ENCODE measurements at places on chromosomes 12 and 14.

GRCh38 chr12:58148405-58148804 lies 207.0 kb downstream of the ATP23 start:
- no peak for DNase-seq

DNA sequence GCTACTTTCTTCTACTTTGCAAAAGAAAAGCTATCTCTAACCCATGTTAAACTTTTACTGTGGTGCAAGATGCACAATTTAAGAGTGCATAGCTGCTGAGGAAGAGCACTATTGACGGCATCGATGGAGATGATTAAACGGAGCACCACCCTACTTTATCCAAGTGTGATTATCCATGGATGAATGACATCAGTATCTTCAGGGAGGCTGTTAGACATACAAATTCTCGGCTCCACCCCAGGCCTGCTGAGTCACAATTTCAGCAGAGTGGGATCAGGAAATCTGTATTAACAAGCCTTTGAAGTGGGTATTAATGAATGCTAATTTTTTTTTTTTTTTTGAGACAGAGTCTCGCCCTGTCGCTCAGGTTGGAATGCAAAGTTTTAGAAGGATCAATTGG lies 16.2 kb downstream of the SLC2A14 start:
- no peak for DNase-seq

DNA sequence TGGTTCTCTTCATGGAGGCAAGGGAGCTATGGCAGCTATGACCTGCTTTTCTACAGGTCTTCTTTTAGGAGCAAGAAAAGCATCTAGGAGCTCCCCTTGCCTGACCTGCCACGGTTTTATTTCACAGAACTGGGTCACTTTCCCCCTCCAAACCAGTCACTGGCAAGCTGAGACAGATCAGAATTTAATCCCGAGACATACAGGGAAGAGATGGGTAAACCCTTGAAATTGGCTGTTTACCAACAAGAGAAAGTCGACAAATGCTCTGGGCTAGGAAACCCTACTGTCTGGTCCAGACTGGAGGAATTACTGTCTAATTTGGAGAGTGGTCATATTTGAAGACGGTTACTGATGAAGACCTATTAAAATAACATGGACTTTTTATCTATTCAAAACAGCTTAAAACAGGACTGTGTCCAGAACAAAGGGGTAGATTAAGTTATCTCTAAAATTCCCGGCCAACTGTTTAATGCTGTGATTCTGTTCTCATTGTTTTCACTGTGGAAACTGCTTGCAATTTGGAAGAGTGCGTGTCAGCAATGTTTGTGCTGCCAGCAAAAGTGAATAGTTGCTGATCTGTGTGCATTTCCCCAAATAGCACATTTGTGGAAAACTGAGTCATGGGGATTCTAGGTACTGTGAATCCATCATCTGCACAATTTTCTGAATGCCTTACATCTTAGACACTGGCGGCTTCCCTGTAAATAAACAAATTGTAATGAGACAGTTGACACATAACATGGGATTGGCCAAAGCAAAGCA lies 73.4 kb upstream of the EEA1 start:
- DNase-seq, result no peak

GRCh38 chr14:24937300-24937699 lies 112.6 kb downstream of the STXBP6 start:
- no peak for DNase-seq

DNA sequence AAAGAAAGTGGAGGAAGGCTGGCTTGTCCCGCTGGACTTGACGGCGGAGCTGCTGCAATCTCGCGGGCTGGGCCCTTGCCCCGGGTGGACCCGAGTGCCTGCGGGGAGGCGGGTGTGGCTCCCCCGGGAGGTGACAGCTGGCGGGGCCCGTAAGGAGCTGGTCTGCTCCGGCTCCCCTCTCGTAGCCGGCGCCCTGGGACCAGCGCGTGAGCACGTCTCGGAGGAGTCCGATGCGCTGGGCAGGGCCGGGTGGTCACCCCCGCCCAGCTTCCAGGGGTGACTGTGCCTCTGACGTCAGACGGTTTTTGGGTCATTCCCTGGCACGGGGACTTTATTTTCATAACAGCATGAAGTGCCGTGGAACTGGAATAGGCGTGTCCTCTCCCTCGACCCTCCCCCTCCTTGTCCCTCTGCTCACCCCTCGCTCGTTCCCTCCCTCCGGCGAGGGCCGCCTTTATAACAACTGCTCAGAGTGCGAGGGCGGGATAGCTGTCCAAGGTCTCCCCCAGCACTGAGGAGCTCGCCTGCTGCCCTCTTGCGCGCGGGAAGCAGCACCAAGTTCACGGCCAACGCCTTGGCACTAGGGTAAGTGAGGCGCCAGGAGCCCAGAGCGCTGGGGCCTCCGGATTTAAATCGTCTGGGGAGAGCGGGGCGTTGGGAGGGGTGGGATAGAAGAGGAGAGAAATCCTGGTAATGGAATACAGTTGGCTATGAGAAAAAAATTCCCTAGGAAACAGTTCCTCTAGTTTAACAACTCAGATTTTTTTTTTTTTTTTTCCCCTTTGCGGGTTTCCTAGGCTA lies at the start of gene GPRC5A:
Gene GPRC5A (plus strand): TSS at position 483 of the 801 bp plus-strand sequence. CDS start 16,688 bp downstream, outside the sequence.
- peak; percentile 84 for DNase-seq

GRCh38 chr14:60736494-60736893 lies 1.9 kb downstream of the MNAT1 start:
- DNase-seq, result peak; percentile 4

DNA sequence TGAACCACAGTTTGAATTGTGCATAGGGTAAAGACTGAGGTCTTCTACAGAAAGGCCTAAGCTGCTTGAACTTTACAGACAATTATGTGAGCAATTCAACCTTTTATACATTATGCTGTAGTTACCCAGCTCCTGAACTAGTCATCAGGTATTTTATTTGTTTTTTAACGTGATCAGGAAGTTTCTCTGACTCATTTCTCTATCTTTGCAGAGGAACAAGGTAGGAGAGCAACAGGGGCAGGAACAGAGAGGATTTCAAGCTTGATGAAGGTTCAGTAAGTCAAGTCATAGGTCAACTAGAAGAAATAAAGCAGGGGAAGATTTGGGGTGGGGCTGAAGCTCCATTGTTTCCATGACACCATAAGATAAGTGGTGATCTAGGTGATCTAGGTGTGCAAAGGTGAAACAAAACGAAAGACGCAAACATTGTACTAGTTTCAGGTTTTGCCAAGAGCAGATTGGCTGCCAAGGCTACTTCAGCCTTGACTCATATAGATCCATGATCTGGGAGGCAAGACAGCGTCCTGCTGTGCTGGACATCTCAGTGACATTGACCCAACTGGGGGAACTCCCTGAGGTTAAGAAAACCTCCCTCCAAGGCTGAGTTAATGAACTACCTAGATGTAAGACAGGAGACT lies 198.1 kb downstream of the DAD1 start:
- no peak for DNase-seq

Measured in retina (tissue), 1 donor.